Stimulated activated CD4-positive, alpha-beta T cell treated with anti-CD3 and anti-CD28 coated beads, Interleukin-4, amount 100 ng/mL, for 24 hours (primary cell): ENCODE measurements at places on chromosomes 2 and 18.

DNA sequence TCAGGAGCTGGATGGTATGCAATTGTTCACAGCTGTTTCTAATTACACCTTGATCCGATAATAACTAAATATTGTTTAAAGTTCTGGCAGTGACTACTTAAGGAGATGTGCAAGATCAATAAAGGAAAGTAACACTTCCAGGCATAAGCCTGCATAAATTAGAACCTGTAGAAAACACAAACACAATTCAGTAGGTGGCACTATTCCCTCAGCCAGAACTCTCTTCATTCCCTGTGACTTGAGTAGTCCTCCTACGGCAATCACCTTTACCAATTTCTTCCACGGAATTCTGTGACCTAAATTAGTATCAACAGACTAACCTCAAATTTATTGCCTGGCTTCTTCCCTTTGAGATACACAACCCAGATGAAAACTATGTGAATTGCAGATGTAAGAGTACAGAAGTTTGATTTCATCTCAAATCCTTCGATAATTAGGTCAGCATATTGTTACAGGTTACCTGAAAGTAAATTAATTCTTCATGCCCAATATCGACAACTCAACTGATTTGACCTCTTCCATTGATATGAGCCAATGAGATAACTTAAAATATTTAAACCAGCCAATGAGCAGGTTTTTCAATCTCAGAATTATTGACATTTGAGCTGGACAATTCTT lies 137.8 kb downstream of the PID1 start:
- DNase-seq = no peak

DNA sequence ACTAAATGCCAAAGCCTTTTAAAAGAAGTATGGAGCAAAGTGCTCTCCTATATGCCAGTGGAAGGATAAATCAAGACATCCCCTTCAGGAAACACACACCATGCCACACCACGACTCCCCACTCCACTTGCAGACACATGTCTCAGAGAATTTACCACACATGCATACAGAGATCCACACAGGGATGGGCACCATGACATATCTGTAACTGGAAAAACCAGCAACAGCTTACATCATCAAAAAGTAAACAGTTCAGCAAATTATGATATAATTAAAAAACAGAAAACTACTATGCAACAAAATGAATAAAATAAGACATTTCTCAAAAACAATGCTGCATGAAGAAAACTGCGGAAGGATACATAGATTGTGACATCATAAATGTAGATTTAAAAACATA lies 29.6 kb downstream of the RBMS1 start:
- no peak for DNase-seq

DNA sequence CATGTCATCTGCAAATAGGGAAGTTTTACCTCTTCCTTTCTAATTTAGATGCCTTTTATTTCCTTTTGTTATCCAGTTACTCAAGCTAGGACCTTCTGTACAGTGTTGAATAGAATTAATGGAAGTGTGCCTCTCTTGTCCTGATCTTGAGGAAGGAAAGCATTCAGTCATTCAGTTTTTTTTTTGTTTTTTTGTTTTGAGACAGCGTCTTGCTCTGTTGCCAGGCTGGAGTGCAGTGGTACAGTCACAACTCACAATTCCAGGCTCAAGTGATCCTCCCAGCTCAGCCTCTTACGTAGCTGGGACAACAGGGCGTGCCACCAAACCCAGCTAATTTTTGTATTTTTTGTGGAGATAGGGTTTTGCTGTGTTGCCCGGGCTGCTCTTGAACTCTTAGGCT lies 203.9 kb upstream of the ALPP start:
- DNase-seq = no peak

DNA sequence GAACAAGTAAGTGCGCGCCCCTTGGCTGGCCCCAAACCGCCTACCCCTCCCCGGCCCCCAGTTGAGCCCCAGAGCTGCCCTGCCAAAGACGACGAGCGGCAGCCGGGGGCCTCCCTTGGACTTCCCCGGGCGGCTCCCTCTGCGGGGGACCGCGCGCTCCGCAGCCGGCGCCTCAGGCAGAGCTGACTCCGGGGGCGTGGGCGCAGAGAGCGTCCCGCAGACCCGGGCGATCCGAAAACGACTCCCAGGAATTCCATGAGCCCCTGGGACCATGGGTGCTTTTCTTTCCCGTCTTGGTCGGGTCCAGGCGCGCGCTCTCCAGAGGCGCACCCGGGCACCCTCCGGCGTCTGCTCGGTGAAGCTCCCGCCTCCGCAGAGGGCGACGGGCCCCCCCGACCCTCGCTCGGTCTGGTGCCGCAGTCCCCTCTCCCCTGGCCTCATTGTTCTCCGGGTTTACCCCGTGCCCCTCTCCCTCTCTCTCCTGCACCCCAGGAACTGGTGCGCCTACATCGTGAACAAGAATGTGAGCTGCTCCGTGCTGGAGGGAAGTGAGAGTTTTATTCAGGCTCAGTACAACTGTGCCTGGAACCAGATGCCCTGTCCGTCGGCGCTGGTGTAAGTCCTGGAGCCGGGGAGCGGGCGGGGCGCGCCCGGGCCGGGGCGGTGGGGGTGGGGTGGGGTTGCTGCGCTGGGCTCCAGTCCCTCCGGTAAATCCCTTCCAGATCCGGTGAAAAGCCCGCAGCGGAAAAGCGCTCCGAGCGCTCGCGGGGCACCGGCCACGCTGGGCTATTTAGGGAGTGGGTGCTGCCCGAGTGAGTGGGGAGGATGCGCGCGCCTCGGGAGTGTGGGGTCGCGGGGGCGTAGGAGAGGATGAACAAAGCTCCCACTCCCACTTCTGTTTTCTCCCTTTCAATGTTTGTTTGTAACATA lies 776 bp downstream of the EMILIN2 start:
- DNase-seq = peak; percentile 14

DNA sequence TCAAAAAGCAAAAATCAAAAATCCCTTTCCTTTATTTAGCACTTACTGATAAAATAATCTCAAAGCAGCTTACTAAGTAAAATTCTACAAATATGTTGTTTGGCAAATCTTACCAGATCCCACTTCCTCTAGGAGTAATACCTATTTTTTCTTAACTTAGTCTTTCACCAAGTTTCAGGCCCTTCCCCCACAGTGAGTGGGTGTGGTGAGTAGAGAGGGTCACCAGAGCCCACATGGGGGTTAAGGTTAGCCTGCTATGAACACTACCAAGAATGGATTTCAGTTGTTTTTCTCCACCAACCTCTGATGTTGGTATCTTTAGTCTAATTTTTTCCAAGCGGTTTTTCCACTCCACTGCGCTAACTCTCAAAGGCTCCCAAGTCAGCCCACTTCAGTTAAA lies 23.2 kb downstream of the PIAS2 start:
- no peak for DNase-seq

- no peak for DNase-seq
Observed at GRCh38 chr2:48982887-48983435, 171.4 kb downstream of the FSHR start.

- no peak for DNase-seq
Observed at GRCh38 chr2:111626037-111626864, 257.7 kb downstream of the ANAPC1 start.

DNA sequence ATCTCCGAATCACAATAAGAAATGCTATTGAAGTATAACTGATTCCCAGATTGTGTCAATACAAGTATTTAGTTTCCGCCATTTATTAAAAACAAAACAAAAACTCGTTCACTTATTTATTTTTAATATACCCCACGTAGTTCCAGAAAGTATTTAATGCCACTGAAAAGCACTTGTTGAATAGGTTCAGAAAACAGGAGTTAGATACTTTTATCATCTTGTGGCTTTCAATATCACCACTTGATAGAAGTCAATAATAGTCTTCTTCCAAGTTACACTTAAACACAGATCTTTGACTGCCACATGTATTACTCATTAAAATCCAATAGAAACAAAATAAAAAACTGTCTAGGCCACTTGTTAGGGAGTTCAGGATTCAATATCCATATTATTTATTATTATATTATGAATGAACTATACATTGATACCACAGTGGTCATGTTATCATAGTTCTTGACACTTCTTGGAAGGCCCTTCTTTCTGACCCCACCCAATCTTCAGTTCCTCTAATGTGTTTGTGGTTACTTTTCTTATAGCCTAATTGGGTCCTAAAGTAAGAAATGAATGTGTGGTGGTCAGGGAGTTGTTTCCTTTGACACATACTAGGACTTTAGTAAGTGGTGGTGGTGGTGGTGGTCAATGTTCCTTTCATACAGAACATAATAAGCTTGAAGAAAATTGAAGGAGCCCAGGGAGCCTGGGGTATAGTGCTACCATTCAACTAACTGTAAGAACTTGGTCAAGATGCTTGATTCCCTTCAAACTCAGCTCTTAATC lies 221.3 kb upstream of the ITGA4 start:
- DNase-seq = no peak

GRCh38 chr2:219104107-219105035 lies 43.6 kb upstream of the IHH start:
- peak; percentile 7 for DNase-seq

GRCh38 chr2:240553956-240554480 lies 3.8 kb downstream of the ANKMY1 start:
- no peak for DNase-seq

GRCh38 chr2:178315488-178315948 lies 121.2 kb downstream of the OSBPL6 start:
- no peak for DNase-seq

DNA sequence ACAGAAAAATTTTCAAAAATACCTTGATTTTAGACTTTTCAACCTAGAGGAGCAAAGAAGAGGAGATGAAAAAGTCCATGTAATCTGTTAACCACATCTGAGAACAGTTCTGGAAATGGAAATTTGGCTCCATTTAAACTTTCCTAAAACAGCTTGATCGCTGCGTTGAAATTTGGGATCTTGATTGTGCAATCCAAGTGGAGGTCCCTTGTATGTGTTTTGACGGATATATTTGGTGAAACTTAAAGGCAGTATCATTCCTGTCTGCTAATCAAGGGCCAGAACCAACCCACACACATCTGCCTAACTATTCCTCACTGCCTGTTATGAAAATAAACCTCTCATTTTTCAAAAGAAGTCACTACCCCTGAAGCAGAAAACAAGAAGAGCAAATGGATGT lies 46.6 kb downstream of the SPATS2L start:
- DNase-seq = no peak

DNA sequence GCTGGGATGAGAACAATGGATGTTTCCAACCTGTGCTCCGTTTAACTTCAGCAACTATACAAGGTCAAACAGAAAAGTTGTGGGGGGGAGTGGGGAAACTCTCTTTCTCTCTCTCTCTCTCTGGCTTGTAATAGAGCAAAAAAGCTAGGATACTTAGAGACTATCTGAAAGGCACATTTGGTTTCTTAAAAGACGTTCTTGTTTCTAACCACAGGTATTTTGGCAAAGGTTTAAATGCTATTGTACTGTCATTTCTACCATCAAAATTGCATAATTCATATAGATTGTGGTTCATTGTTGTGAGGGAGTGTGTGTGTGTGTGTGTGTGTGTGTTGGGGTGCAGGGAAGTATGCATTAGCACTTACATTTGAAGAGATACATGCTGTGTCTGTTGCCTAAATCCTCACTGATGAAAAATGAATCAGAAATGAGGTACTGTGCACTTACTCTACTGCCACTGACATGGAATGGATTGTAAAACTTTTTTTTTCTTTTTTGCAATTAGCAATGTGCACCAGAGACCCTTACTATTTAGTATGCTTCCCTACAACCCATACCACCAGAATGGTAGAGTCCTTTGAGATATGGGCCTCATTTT lies 841.0 kb upstream of the PIK3C3 start:
- no peak for DNase-seq

- no peak for DNase-seq
Observed at GRCh38 chr2:8590938-8591337, 90.9 kb upstream of the ID2 start.

DNA sequence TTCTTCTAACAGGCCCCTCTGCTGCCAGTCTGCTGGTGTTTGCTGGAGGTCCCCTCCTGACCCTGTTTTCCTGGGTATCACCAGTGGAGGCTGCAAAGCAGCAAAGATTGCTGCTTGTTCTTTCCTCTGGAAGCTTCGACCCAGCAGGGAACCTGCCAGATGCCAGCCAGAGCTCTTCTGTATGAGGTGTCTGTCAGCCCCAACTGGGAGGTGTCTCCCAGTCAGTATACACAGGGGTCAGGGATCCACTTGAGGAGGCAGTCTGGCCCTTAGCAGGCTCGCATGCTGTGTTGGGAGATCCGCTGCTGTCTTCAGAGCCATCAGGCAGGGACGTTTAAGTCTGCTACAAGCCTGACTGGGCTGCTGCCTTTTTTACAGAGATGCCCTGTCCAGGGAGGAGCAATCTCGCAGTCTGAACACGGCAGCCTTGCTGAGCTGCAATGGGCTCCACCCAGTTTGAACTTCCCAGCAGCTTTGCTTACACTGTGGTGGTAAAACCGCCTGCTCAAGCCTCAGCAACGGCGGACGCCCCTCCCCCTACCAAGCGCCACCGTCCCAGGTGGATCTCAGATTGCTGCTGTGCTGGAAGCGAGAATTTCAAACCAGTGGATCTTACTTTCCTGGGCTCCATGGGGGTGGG lies 29.9 kb downstream of the CHCHD5 start:
- no peak for DNase-seq

DNA sequence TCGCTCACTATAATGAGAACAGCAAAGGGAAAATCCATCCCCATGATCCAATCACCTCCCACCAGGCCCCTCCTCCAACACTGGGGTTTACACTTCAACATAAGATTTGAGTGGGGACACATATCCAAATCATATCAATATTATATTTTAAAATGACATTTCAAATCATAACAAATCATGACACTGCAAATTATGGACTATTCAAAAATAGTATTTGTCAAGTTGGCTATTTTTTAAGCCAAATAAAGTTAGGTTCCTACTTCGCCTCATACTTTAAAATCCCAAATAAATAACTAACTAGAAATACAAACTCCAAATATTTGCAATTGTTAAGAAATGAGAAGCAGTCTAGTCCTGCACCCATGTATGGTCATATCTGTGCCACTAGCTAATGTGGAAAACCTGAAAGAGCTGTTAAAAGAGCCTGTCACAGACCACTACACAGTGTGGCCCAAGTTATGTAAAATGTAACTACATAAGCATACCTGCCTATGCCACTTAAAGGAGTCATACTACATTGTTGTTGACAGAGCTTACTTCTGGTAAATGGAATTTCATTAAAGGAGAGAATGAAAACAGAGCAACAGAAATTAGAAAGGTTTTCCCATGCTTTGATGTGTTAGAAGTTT lies 334.7 kb upstream of the GULP1 start:
- no peak for DNase-seq

DNA sequence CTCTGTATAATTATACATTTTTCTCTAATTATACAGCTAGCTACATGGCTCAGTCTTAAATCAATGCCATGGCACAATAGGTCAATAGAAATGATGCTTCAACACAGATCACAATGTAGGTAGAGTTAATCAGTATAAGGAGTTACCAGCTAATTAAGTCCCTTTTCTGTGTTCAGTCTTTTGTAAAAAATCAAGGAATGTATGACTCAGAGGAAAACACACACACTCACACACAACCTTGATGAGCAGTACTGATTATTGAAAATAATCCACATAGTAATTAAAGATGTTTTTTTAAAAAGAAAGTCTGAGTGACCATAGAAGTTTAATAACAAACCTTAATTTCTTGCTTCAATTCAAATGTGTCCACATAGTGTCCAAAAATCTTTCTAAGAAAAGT lies 691.3 kb downstream of the LRP1B start:
- DNase-seq = no peak
